ENCODE measurements at places on chromosomes 2 and 18.

DNA sequence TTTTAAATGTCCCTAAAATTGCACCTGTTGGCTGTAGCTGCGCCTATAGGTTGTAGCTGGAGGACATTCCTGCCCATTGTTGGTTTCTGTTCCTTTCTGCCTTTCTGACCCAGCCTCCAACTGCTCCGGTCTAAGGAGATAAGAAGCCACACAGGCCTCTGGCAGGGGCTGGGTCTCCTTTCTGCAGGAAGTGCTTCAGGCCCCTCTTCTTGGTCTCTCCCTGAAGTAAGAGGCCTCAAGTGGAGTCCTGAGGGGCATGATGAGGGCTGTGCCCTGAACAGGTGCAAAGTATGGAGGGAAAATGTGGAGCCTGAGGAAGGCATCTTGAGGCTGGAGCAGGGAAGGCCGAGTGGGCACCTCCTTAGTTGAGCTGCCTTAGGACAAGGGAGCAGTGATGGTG is 10.4 kb upstream of the SFTPB start:
- DNase-seq, result no peak

- DNase-seq, result no peak
These were observed 69.5 kb downstream of the GPD2 start for GRCh38 chr2:156505696-156506095.

DNA sequence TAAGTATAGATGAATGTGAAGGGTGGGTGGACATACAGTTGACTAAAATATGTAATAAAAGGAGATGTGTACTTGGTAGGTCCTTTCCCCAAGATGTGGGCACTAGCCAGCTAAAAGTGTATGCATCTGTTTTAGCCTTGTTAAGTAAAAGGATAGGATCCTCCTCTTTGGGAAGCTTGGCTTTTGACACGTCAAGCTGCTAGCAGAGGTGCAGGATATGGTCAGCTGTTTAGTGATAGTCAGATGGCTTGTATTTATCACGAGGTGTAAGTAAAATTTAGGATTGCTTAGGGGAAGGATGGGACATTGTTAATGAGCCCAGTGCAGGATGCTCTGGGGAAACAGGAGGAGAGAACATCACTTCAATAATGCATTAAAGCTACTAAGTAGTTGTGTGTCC is 1.5 kb downstream of the MFSD6 start:
- no peak for DNase-seq

DNA sequence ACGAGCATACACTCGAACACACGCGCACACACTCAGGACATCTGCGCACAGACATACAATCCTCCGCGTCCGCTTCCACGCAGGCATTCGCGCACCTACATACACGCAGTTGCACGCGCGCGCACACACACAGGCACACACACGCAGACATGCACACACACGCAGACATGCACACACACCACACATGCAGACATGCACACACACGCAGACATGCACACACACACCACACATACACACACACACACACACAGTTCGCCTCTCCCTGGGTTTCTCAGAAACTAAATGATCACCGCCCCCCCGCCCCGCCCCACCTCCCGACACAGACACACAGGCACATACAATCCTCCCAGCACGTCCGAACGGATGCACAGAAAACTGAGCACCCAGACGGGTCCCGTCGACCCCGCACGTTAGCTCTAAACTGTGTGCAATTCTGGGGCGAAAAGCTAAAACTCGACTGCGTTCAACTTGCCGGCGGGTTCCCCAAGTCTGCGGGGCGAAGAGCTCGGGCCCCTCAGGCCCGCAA is 1.0 kb downstream of the EPHA4 start:
- no peak for DNase-seq

GRCh38 chr2:240586919-240587800 is 626 bp downstream of the CAPN10 start:
- DNase-seq, result no peak

GRCh38 chr18:78813156-78813555 is 166.5 kb upstream of the SALL3 start:
- no peak for DNase-seq

- no peak for DNase-seq
These were observed 130.7 kb downstream of the CCDC148 start for GRCh38 chr2:158325782-158326340.

DNA sequence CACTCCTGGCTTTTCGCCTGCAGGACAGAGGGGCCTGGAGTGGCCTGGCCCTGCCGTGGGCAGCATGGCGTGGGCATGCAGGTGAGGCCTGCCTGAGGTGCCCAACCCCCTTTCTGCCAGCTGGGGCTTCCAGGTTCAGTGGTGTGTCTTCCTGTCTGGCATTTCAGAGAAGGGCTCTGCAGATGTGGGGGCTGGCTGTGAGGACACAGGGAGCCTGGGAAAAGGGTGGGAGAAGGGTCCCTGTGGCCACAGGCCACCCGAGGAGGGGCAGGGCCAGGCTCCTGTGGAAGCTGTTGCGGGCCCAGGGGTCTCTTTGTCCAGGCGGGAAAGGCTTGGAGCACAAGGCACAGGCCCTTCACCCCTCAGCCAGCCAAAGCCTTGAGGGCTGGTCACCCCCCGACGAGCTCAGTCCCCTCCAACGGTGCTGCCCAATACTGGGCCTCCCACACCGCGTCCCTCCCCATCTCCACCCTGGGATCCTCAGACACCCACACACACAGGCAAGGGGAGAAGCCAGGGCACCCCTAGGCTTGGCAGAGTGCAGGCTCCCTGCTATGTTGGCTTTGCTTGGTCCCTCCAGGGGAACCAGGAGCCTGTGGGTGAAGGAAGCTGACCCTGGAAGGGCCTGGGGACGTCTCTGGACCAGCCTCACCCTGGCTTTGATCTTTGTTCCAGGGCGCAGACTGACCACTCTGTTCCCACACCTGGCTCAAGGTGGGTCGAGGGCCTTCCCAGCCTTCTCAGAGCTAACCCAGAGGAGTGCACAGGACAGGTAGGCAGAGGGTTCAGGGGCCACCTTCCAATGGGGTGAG is 3.7 kb upstream of the AQP12A start:
- no peak for DNase-seq

- DNase-seq, result no peak
These were observed 89.0 kb downstream of the FAM117B start for GRCh38 chr2:202723746-202724145.

- peak; percentile 59 for DNase-seq
These were observed 265.3 kb downstream of the PAX3 start for GRCh38 chr2:222033541-222033940.
